NCI-H2171 (cell line): ENCODE measurements at places on chromosomes 3 and 15.

GRCh38 chr15:101188637-101189408 is 63.0 kb downstream of the CHSY1 start:
- no peak for DNase-seq

DNA sequence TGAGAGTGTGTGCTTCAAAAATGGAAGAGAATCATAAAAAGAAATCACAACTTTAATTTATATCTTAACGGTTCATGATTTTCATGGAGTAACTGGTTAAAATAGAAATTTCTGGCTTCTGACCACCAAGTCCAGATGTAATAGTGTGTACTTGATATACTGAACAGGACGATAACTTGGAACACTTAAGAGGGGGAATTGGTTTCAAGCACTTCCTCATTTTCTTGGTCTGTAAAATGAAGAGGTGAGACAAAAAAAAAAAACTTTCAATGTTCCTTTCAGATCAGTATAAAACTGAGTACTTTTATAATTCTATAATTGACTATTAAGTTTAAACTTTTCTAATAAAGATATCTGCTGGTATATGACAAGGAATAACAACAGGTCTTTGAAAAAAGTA is 64.0 kb upstream of the TRA2B start:
- DNase-seq, result no peak

DNA sequence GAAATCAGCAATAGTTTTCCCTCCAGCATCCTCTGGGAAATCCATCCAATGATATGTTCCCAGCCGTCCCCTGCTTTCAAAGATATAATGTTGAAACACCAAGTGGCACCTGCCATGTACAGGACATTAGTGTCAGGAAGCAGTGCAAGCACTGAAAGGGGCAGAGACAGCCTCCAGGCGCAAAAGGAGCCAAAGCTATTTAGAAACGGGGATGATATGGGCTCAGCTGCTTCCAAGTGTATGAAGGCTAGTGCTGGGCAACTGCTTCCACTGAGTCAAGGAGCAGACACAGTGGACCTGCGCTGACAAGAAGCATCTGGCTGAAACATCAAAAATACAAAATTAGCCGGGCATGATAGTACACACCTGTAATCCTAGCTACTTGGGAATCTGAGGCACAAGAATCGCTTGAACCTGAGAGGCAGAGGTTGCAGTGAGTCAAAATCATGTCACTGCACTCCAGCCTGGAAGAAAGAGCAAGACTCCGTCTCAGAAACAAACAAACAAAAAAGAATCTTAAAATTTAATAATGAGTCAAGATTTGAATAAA is 119.7 kb downstream of the AQP9 start:
- DNase-seq, result no peak

DNA sequence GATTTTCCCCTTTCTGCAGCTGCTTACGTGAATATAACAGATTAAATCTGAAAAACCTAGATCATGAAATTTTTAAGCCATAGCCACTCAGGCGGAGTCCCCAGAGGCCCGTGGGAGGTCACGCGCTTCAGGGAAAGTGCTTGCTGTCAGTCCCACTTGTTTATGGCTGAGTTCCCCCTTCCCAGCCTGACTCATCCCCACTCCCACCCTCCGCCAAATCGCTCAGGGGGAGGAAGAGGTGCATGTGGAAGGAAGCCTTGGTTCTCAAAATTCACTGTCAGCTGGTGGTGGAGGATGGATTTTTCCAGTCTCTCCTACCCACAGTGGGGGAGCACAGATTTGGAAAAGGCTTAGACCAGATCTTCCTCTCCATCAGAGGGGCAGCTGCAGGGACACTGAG is 67.4 kb downstream of the CORO2B start:
- no peak for DNase-seq
